Smooth muscle cell of trachea (primary cell): ENCODE measurements at places on chromosomes 3 and 15. TPM values are rescaled to one million over a fixed set of nuclear protein-coding genes. Genes with fewer than 3 reads are reported as not detected.

ATP13A3 gene
- total RNA-seq, result 292 and 419 TPM in 2 replicates

LMAN1L gene
- 0.15 TPM in 1 of 2 replicates, not detected in the other for total RNA-seq

ZMYND10 gene
- 1.5 and 2.9 TPM in 2 replicates for total RNA-seq

EHHADH gene
- 6.3 and 9.2 TPM in 2 replicates for total RNA-seq

DNAH1 gene
- 1.9 and 5.0 TPM in 2 replicates for total RNA-seq

CCDC9B gene
- 21.2 and 39.2 TPM in 2 replicates for total RNA-seq
